ENCODE measurements at places on chromosomes 13 and 19.

GRCh38 chr19:4064149-4064495 lies 2.6 kb downstream of the ZBTB7A start:
- no peak for DNase-seq

DNA sequence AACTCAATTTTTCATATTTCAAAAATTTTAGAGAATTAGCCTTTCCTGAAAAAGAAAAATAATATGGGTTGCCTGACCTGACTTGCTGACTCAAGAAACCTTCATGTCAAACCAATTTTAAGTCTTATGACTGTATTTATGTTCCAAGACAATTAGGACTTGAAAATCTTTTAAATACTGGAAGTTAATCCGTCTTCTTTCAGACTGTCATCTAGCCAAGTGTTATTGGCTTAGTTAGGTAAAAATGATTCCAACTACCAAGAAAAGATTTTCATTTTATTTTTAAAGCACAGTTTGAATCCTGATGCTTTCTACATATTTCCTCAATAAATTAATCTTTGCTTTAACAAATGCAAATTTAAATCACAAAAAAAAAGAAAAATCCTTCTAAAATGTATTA lies 337.6 kb downstream of the SLITRK6 start:
- no peak for DNase-seq

DNA sequence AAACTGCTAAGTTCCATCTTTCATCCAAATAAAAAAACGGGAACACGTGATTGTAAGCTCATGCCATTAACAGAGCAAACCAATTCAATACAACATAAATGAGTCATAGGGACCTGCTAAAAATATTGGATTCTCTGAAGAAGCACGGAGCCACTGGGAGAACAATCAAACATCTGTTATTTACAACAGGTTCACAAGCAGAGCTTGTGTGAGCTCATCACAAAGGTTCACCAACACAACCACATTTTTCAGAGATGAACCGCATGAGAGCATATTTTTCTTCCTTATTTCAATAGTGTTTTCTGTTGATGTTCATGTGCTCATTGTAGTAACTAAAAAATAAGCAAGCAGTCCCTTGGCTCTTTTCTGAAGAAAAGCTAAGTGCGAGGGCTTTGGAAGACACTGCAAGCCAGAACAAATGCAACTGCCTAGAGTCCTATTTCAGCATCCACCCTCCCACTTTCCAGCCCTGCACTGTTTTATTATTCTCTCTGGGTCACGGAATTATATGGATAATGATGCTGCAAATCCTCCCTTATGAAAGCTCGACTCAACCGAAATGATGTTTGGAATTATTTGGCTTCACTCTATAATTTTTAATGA lies 545.8 kb downstream of the LIG4 start:
- DNase-seq: no peak

GRCh38 chr13:74250738-74251190 lies 116.6 kb upstream of the KLF12 start:
- DNase-seq: no peak

DNA sequence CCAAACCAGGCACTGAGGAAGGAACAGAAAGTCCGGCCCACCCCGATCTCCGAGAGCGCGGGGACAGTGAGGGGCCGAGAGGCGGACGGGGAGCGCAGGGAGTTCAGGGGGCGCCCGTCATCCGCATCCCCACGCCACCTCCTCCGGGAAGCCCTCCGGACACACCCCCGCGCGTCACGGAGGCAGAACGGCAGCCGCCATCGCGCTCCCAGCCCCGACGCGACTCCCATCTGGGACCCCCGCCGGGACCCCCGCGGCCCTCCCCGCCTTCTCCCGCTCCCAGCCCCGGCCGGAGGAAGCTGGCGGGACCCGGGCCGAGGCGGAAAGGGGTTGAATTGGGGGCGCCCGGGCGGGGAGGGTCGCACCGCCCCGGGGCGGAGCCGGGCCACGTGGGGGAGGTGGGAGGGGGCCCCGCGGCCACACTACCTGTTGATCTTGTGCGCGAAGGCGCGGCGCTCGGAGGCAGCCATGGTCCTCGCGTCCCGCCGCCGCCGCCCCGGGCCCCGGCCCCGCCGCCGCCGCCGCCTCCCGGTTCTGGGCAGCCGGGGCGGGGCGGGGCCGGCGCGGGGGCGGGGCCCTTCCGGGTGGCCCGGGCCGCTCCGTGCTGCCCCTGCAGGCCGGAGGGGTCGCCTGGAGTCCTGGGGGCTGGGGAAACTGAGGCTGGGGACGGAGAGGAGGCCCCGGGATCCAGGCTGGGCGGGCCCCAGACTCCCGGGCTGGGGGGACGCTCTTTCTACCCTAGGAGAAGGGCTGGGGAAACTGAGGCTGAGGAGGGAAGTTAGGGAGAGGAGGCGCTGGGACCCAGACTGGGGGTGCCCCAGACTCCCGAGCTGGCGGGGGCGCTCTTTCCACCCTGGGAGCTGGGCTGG lies at the start of gene DOCK6:
Gene DOCK6 (minus strand): TSS at position 554 of the 869 bp plus-strand sequence. CDS start 84 bp downstream, at position 470.
- no peak for DNase-seq

DNA sequence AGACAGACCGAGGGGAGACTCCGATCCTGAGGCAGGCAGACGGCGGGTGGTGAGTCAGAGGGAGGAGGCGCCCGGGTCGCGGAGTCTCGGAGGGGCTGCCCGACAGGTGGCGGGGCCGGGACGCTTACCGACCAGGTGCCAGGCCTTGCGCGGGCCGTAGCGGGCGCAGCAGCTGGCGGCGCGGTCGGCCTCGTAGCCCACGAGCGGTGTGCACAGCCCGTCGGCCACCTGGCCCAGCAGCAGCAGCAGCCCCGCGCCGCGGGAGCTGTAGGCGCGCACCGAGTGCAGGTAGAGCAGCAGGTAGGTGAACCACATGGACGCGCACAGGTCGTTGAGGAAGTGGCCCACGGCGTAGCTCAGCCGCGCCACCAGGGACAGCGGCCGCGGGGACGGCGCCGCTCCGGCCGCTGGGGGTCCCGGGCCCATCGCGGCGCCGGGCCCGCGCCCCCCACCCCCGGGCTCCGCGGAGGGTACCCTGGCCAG lies 367 bp downstream of the MFSD12 start:
- peak; percentile 58 for DNase-seq

DNA sequence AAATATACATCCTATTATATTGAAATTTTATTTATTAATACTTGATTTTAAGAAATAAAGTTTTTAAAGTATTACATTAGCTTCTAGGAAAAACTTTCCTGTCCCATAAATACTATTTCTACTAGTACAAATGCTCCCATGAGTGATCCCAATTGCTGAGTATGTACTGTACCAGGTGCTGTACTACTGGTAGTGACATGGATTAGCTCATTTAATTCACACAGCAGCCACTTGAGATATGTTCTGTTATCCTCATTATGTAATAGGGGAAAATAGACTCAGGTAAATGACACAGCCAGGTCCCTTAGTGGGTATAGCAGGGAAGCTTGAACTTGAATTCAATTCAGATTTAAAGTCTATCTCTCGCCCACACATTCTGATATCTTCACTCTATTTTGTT lies 363.1 kb downstream of the FGF14 start:
- DNase-seq: no peak

GRCh38 chr19:49840321-49840720 lies 10.6 kb upstream of the PTOV1 start:
- no peak for DNase-seq

- DNase-seq: no peak
Observed at GRCh38 chr13:48508011-48508410, 24.9 kb downstream of the RCBTB2 start.

DNA sequence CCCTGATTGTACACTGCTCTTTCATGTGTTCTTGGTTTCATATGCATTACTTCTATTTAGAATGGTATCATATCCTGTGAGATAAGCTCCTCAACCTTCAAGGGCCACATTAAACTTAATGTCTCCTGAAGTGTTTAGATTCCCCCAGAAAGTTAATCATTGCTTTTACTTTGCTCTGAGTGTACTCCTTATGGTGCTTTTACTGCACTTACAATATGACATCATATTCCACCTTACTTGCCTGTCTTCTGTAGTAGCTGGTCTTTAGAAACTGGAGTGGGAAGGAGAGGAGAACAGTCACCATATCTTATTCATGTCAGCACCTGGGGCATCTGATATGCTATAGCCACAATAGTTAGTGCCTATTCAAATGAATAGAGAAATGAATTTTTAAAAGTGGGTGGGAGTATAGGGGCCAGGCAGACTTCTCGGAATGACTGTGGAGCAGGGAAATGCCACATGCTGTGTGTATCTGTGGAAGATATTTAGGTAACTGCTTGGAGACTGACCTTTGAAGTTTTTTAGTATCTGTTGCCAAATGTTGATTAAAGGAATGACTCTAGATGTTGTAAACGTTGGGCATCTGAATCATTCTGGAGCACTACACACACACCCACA lies 40.2 kb downstream of the SLAIN1 start:
- no peak for DNase-seq

DNA sequence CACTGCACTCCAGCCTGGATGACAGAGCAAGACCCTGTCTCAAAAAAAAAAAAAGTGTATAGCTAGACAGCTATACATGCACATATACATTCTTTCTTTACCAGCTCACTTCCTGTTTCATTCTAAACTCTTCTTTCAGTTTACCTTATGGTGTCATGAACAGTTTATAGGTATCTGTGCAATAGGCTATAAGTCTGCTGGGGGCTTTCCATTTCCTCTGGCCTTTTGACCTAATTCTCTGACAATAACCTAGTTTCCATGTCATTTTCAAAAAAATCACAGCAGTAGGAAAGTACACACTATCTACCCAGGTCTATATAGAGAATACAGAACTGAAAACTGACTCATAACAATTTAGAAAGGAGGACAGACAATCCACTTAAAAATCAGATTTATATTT lies 24.4 kb upstream of the URAD start:
- DNase-seq: no peak

- no peak for DNase-seq
Observed at GRCh38 chr13:31377946-31378345, 178.2 kb downstream of the B3GLCT start.

GRCh38 chr19:58166708-58167280 lies 16.1 kb upstream of the ZNF274 start:
- DNase-seq: no peak

DNA sequence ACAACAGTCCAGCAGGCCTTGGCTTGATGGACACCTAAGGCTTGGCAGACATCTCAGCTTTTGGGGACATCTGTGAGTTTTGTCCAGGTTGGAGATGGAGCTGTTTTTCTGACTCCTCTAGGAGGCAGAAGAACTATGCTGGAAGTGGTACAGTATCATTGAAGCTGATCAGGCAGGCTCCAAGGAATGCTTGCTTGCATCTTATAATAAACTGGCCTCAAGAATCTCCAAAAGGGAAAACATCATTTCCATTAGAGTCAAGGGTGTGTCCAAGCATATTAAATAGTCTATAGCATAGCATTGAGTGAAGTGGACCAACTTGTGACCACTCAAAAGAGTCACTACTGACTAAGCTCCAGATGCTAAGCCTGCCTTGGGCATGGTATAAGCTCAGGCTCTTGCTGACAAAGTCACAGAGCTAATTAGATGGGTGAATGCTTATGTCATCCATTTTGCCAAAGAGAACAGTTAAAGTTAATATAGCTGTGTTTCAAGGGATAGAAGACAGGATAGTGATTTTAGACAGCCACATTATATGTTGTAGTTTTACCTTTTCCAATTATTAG lies 216.0 kb downstream of the DNAJC15 start:
- no peak for DNase-seq

DNA sequence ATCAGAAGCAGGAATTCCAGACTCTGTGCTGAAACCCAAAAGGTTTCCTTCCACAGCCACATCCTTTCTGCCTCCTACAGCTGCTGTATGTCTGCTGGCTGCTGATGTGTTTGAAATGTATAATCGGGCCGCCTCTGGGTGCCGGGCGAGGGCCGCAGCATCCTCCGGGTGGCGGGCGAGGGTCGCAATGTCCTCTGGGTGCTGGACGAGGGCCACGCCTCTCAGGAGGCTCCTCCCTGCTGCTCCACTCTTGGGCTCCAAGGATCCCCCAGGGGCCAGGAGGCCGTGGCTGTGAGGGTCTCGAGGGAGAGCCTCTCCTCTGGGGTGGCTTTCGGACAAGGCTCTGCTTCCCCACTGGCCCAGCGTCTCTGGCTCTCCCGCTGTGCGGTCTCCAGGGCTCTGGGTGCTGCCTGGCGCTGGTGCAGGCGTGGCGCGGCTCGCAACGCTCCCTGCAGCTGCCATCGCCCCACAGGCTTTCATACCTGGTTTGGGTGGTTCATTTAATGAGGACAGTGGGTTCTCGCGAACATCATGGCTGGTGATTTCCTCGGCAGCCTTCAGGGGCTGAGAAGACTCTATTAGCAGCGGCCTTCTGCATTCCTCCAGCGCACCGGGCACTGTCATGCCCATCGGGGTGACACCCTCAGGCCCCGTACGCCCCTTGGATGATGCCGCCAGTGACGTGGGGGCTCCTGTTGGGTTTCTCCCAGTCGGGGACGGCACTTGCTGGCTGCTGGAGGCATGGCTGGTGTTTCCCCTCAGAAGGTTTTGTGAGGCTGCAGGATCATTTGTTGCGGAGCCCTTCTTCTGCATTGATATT lies 41.8 kb upstream of the GRTP1 start:
- DNase-seq: no peak

- peak; percentile 47 for DNase-seq
Observed at GRCh38 chr19:55275851-55276719, 3.8 kb downstream of the HSPBP1 start.

GRCh38 chr13:111275382-111275781 lies 45.1 kb upstream of the TEX29 start:
- DNase-seq: no peak

- DNase-seq: no peak
Observed at GRCh38 chr13:40121722-40122121, 466.3 kb downstream of the COG6 start.

DNA sequence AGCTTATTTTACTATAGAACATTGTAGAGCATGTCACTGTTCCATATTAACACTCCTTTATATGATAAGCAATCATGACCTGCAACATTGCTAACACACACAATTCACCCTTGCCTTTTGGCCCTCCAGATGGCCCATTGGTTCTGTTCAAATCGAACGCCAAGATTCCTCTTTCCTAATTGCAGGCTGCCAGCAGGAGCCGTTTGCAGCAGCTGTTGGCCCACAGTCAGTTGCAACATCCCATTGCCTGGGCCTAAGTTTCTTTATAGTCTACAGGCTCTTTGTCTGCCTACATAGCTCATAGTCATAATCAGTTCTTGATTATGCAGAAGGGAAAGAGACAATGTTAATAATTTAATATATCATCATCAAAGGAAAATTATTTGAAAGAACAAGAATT lies 37.6 kb downstream of the KCTD12 start:
- DNase-seq: no peak

DNA sequence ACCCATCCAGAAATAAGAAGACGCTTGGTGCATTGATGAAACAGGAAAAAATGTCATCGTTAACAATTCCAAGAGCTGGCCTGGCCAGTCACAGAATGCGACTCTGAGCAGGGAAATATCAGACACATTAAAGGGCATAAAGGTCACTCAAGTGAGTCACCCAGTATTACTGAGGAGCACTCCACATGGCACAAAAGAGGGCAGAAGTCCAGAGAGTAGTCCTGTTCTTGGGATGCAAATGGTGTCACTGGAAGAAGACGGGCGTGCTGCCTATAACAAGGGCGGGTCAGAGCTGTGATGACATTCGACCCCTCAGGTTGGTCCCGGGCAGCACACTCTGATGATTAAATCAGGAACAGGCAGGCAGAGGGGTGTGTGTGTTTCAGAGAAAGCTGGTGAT lies 720.3 kb downstream of the UQCRFS1 start:
- DNase-seq: no peak

Measured in memory B cell (primary cell).